ENCODE measurements at places on chromosomes 4 and X.

- DNase-seq: no peak
Measured at GRCh38 chr4:150970685-150971151, 44.4 kb downstream of the LRBA start.

GRCh38 chrX:149073479-149073878, 431.6 kb downstream of the IDS start:
- DNase-seq: no peak

DNA sequence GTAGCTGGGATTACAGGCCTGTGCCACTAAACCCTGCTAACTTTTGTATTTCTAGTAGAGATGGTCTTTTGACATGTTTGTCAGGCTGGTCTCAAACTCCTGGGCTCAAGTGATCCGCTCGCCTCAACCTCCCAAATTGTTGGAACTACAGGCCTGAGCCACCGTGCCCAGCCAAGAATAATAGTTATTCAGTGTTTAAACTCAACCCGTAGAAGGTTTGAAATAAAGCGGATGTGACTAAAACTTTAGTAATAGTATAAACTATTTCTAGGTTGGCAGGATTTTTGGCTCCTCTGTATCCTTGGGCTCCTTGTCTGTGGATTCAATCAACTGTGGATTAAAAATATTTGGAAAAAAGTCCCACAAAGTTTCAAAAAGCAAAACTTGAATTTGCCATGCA, 37.8 kb downstream of the PCDH10 start:
- DNase-seq: peak; percentile 51

DNA sequence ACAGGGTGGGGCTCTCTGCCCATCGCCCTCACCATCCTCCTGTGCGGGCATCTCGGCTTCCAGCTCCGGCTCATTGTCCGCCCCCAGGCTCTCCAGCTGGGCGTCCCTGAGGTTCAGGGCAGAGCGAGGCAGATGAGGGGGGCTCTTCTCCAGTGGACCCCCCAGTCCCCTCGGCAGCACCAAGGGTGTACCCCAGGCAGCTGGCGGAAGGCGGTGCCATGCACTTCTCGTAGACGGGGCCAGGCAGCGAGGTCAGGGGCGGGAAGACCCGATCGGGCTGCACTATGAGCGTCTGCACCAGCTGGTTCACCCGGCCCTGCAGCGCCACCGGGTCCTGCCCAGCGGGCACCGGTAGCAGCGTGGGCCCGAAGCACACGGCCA, 5.5 kb downstream of the AVPR2 start:
- no peak for DNase-seq

GRCh38 chrX:130716781-130717413, 186.1 kb downstream of the ENOX2 start:
- DNase-seq: peak; percentile 44

DNA sequence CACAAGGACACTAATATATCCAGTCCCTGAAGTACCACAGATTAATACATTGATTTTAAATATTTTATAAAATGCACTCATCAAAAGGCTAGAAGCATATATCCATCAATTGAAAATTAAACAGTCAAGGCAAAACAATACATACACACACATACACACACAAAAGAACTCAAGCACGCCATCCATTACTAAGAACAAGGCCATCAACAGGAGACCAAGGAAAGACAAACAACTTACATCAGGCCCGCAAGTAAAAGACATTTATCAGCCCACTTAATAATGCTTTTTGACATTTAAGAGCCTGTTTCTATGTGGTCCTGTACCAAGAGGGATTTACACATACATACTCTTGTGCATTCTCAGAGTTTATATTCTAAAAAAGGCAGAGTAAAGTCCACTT, 50.0 kb upstream of the ZNF827 start:
- no peak for DNase-seq

DNA sequence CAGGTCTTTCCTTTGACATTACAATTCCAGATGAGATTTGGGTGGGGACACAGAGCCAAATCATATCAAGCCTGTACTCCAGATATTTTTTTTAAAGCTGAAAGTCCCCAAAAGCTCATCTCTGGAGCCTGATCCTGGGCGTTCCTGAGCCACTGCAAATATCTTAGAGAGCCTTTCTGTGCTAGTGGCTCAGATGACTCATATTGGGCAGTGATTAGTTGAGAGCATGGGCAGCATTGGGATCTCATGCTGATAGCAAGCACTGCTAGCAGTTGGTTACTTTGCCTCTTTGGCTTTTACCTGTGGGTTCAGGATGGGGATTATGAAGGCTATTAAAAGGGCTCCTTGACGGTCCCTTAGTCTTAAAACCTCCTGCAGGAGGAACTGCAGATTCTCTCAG, 51.4 kb upstream of the SCRG1 start:
- DNase-seq: peak; percentile 20

DNA sequence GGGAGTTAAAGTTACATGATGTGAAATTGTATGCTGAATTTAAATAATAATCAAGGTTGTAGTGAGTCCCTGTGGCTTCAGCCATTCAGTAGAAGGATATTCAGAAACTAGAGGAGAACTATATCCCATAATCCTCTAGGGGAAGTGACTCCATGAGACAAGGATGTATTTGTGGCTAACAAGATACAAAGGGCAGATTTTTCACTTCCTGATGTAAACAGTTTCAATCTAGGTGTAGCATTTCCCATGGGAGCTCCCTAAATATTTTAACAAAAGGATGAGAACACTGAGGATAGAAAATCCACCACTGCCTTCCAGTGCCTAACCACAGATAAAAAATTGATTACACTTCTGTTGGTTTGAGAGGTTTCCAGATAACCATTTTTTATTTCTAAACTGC, 435.4 kb upstream of the TENM3 start:
- DNase-seq: peak; percentile 2

DNA sequence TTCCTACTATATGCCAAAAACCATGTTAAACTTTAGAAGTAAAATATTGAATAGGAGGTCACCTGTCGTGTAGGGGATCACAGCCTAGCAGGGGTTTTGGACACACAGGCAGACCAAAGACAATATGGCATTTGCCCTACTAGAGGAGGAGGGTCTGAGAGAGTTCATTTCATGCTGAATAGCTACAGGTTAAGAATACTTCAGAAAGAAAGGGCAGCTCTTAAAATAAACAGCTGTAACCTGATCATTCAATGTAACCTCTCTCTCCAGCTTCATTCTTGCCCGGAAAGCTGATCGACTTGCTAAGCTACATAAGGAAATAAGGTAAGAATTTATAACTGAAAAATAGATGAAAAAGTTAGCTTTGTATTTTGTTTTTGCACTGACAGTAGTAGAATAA, 79.9 kb downstream of the MAOA start:
- DNase-seq: no peak

- DNase-seq: peak; percentile 12
Measured at GRCh38 chr4:165873298-165874071, 448 bp downstream of the TLL1 start.

GRCh38 chrX:30008031-30008430, 207.3 kb upstream of the MAGEB2 start:
- DNase-seq: no peak

- no peak for DNase-seq
Measured at GRCh38 chrX:48883729-48884128, 13.8 kb downstream of the TIMM17B start.

- DNase-seq: peak; percentile 57
Measured at GRCh38 chr4:82780752-82781231, 17.8 kb downstream of the SCD5 start.

DNA sequence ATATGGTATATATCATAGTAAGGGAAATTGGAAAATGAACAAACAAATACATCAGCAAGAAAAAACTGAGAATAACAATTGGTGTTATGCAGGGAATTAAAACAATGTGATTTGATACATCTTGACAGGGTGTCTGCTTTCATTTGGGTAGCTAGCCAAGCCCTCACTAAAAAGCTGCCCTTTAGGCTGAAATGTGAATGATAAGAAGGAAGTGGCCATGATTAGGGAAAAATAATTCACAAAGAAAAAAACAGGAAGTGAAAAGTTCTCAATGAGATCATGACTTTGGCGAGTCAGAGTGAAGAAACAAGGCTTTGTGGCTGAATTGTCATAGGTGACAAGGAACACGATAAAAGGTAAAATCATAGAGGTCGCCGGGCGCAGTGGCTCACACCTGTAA, 675.8 kb upstream of the SLIT2 start:
- peak; percentile 12 for DNase-seq

DNA sequence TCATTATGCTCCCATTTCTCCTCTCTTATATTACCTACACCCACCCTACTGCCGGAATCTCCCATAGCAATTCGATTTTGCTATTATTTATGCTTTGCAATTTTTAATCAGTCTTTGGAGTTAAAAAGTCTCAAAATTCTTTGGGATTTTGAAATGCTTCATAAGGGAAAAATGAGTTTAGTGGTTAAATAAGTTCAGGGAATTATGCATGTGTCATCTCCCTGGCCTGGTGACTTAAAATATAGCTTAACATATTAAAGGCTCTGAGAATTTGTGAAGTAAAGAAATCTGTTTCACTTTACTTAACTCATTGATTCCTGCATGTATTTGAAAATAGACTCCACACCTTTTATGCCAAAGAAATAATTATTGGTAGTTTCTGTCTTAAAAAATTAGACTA, 185.1 kb upstream of the DIPK2B start:
- no peak for DNase-seq

DNA sequence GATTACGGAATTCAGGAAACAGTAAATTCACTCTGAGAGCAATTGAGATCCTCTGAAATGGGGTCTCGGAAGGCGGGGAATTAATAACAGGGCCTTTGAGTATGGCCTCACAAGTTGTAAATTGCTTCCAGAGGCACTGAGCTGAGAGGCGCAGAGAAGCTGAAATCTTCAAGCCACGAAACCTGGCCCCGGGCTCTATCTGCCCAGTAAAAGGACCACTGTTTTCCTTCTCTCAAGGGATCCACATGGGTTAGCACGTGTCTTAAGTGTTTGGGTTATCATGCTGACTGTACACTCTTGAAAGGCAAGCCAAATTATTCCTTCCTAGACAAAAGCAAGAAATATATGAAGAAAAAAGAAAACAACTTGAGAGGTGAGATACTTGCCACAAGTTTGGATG, 1012.9 kb upstream of the FTHL17 start:
- no peak for DNase-seq

All from fibroblast of the aortic adventitia (primary cell).